ENCODE measurements at places on chromosomes 7 and 10. TPM values are rescaled to one million over a fixed set of nuclear protein-coding genes. Genes with fewer than 3 reads are reported as not detected.

PPP1R3C gene
- 16.0 TPM for total RNA-seq

AS3MT gene
- total RNA-seq: 0.17 TPM

BTBD16 gene
- not detected for total RNA-seq

PRPS1L1 gene
- not detected for total RNA-seq

PON1 gene
- total RNA-seq: not detected

FAM13C gene
- 0.16 TPM for total RNA-seq

SDK1 gene
- total RNA-seq: not detected

SLC13A1 gene
- not detected for total RNA-seq

CD36 gene
- total RNA-seq: not detected

CLDN4 gene
- total RNA-seq: not detected

AASS gene
- 0.82 TPM for total RNA-seq

EN2 gene
- 1.6 TPM for total RNA-seq

NEUROD6 gene
- not detected for total RNA-seq

ICA1 gene
- total RNA-seq: not detected

SEC23IP gene
- total RNA-seq: 5.4 TPM

TMEM209 gene
- total RNA-seq: 5.1 TPM

FAM25G gene
- not detected for total RNA-seq

CNTNAP2 gene
- not detected for total RNA-seq

TAS2R3 gene
- total RNA-seq: not detected

ZNF680 gene
- total RNA-seq: 5.5 TPM

SEMA4G gene
- not detected for total RNA-seq

SPDYE1 gene
- total RNA-seq: not detected

CPEB3 gene
- total RNA-seq: 0.53 TPM

USP6NL gene
- 4.0 TPM for total RNA-seq

CCZ1B gene
- 5.8 TPM for total RNA-seq

TUBB8 gene
- not detected for total RNA-seq

CPVL gene
- 7.0 TPM for total RNA-seq

LMTK2 gene
- total RNA-seq: 4.8 TPM

MCM10 gene
- total RNA-seq: 27.8 TPM

KAZALD1 gene
- 54.4 TPM for total RNA-seq

COBL gene
- total RNA-seq: not detected

TIAL1 gene
- total RNA-seq: 30.7 TPM

TMEM120A gene
- 23.8 TPM for total RNA-seq

PLEKHS1 gene
- not detected for total RNA-seq

TPK1 gene
- 8.0 TPM for total RNA-seq

MMP21 gene
- total RNA-seq: not detected

ANXA8 gene
- 2.5 TPM for total RNA-seq

CNOT4 gene
- total RNA-seq: 0.59 TPM

ZNF853 gene
- total RNA-seq: 23.6 TPM

CLRN3 gene
- total RNA-seq: not detected

SRGN gene
- total RNA-seq: 10.2 TPM

CNNM1 gene
- total RNA-seq: 0.13 TPM

AKR1D1 gene
- total RNA-seq: not detected

CDNF gene
- total RNA-seq: 0.92 TPM

CDCA7L gene
- total RNA-seq: 118 TPM

OPN4 gene
- total RNA-seq: not detected

Measured in MG63 (cell line).